NCI-H146 (cell line): ENCODE measurements at places on chromosomes 11 and 22.

- DNase-seq: no peak
Observed at GRCh38 chr22:19641254-19641982, 72.9 kb upstream of the SEPTIN5 start.

- peak; percentile 42 for DNase-seq
Observed at GRCh38 chr11:79440571-79441460, at the start of gene TENM4. TSS of gene TENM4 (minus strand) at chr11:79441030. CDS start at chr11:79069944, 371,086 bp downstream.

DNA sequence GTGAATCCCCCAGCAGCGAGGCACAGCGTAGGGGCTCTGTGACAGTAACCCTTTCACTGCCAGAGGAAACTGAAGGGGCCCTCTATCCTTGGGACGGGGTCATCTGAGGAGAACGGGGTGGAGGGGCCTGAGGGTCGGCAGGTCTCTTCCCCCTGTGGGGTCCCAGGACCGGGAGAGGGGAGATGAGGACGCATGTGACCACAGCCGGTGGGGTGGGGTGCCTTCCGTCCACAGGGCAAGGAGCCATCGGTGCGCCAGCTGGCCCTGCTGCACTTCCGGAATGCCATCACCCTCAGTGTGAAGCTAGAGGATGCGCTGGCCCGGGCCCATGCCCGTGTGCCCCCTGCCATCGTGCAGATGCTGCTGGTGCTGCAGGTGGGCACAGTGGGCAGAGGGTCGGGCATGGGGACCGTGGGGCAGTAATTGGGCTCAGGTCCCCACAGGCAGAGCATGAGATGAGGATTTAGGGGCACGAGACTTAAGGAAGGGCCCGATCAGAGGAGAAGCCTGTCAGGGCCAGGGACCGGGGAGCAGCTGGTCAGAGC, 20.3 kb upstream of the ARHGAP8 start:
- no peak for DNase-seq

DNA sequence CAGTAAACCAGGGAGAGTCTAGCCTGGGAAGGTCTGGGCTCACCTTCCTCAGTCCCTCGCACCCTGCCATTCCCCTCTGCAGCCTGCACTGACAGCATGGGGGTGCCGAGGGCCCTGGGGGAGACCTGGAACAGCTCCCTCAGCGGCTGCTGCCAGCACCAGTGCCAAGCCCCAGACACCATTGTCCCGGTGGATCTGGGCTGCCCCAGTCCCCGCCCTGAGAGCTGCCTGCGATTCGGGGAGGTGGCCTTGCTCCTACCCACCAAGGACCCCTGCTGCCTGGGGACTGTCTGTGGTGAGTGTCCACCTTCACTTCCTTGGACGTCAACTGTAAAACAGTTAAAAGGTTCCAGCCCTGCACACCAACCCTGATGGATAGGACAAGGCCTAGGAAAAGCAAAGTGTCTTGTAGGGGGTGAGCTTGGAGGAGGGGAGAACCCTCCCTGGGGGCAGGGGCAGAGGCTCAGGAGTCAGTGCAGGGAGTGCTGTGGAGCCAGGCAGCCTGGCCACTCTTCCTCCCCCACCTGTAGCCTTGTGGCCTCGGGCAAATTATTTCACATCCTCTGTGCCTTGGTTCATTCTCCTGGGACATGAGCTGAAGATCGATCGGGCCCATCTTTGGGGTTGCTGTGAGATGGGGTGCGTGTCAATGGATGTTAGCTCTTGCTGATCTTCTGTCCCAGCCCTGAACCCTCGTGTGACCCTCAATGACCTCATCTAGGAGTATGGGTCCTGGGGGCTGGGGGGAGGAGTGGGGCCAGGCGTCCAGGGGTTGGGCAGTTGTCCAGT, 85.2 kb upstream of the MYOD1 start:
- DNase-seq: no peak
